ENCODE measurements at places on chromosomes 16 and 17.

GRCh38 chr16:633336-634050 lies 2.6 kb downstream of the METTL26 start:
- DNase-seq, result no peak

DNA sequence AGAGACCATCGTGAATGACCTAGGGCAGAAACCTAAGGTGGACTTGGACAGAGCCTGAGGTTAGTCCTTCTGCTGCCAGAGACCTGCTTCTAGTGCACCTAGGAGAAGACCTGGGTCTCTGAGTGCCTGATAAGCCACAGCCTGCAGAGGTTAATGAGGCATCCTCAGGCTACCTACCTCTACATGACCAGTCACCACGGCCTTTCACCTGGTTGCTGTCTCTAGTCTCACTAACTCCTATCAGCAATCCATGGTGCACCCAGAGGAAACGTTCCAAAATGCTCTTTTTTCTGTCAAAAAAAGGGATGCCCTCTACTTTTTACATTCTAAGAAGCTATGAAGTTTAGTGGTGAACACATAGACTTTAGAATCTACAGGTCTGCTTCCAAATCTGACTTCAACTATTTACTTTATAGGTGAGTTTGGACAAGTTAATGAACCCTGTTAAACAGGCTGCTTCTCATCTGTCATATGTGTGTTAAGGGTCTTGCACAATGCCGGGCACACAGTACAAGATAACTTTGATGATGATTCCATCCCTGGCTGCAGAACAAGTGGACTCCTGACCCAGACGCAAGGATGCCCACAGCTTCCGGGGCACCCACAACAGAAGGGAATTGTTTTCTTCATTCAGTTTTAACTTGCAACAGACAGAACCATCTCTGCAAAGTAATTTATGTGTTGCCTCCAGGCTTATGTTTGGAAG lies 469.9 kb upstream of the CDH5 start:
- DNase-seq, result no peak

DNA sequence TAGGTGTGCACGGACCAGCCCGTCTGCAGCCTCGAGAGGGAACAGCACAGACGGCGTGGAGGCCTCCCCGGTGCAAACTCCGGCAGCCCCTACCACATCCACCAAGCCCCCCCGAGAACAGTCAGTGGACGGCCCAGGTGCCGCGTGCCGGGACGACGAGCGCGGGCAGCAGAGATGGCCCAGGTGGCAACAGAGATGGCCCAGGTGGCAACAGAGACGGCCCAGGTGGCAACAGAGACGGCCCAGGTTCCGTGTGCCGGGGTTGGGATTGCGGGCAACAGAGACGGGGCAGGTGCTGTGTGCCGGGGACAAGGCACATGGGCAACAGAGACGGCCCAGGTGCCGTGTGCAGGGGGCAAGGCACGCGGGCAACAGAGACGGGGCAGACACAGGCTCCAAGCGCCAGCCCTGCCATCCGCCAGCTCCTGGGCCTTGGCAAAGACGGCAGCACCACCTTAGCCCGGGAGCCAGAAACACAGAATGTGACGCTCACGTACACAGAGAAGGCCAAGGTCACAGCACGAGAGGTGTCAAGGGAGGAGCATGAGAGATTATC lies 31.1 kb downstream of the RPH3AL start:
- DNase-seq, result no peak

GRCh38 chr16:27771201-27771910 lies 221.4 kb downstream of the KATNIP start:
- no peak for DNase-seq

DNA sequence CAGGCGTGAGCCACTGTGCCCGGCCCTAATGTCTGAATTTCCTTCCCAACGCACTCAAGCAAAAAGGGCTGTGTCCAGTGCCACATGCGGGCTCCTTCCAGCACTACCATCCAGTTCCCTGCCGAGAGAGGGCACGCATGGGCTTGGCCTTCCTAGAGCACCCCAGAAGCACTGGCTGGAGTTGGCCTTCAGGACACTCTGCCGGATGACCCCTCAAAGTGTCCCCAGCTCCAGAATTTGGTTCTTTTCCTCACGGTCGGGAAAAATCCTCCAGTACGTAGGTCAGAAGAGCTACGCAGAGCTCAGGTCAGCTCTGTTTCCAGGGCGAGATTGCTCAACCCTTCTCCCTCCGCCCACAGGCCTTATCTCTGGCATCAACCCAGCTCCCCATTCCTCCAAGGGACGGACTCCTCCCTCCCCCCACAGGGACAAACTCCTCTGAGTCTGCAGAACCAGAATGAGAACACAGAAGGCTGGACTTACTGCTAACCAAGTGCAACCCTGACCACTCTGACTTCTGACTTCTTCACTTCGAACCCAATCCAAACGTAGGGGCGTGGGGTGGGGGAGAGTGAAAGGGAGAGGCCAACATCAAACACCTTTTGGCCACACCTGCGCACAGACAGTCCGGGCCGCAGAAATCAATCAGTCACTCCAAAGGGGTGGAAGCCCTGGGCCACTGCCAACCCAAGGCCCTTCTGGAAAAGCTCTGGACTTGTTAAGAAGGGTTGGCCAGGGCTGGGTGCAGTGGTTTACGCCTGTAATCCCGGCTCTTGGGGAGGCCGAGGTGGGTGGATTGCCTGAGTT lies 3.6 kb downstream of the CDC42EP4 start:
- DNase-seq, result peak; percentile 89

GRCh38 chr17:7511108-7511507 lies 26.9 kb downstream of the POLR2A start:
- DNase-seq, result no peak

GRCh38 chr17:72719578-72720493 lies 372.7 kb downstream of the SLC39A11 start:
- DNase-seq, result no peak

GRCh38 chr17:31908386-31908785 lies 6.9 kb upstream of the UTP6 start:
- DNase-seq, result no peak

GRCh38 chr17:57528058-57528451 lies 217.0 kb downstream of the CCDC182 start:
- no peak for DNase-seq

DNA sequence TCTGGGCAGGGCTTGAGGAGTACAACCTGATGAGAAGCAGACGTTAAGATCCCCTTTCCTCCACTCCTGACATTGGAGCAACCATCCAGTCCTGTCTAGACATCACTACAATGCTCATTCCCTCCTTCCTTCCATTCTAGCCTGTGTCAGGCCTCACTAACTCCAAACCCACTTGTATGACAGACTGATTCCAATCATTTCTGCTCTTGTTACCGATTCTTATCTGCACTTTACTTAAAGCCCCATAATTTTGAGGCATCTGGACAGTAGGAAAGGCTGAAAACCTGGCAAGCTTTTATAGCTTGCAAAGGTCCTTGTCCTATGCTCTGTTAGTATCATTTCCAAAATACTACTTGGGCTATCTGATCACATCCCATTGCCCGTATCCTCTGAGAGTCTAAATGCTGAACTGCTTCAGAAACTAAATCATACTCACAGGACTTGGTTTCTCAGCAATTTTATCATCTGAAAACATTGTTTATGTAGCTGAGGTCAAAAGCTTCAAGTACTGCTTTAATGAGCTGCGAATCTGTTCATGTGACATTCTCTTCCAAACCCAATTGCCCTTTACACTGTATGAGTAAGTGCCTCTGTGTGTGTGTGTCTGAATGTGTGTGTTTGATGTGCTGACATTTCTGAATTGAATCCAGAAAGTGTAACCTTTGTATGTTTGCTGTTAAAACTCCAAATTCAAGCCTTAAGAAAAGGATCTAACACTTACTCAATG lies 57.2 kb upstream of the CACNG3 start:
- no peak for DNase-seq

- DNase-seq, result peak; percentile 67
Observed at GRCh38 chr16:67444259-67445125, 13.6 kb downstream of the HSD11B2 start.

- DNase-seq, result no peak
Observed at GRCh38 chr16:16084874-16085273, 135.5 kb downstream of the ABCC1 start.

GRCh38 chr16:8665529-8665928 lies 8.9 kb upstream of the ABAT start:
- no peak for DNase-seq

GRCh38 chr17:10798332-10798749 lies 5.6 kb downstream of the TMEM238L start:
- no peak for DNase-seq

DNA sequence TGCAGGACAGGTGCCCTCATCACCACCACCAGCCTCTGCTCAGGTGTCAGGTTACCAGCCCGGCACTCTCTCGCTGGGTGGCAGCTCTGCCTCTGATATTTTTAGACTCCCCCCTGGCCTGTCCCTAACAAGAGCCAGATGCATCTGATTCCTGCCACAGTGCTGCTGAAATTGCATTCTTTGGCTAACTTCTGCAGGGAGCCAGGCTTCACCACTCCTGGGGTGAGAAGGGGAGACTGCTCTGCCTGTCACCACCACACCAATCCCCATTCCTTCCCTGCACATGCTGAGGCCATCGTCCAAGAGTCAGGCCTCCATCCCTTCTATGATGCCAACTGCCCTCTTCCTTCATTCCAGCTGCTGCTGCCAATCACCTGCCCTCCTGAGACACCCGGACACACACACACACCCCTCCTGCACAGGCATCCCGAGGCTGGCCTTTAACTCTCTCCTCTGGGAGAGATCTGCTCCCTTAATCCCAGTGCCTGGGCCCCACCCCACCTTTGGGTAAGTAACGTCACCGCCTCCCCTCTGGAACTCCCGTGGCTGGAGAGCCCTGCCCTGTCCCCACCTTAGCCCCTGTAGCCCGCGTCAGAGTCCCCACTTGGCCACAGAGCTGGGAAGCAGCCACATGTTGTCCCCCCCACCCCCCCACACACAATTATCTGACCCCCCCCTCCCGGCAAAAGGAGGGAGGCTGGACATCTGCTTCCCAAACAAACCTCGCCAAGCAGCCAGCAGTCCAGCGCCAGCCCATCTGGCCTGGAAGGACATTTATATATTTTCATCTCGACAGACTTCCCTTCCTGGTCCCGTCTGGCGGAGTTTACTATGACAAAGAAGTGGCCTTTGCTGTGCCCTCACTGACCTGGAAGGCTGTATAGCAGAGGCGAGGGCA lies 2.8 kb downstream of the EMP2 start:
- DNase-seq, result no peak

DNA sequence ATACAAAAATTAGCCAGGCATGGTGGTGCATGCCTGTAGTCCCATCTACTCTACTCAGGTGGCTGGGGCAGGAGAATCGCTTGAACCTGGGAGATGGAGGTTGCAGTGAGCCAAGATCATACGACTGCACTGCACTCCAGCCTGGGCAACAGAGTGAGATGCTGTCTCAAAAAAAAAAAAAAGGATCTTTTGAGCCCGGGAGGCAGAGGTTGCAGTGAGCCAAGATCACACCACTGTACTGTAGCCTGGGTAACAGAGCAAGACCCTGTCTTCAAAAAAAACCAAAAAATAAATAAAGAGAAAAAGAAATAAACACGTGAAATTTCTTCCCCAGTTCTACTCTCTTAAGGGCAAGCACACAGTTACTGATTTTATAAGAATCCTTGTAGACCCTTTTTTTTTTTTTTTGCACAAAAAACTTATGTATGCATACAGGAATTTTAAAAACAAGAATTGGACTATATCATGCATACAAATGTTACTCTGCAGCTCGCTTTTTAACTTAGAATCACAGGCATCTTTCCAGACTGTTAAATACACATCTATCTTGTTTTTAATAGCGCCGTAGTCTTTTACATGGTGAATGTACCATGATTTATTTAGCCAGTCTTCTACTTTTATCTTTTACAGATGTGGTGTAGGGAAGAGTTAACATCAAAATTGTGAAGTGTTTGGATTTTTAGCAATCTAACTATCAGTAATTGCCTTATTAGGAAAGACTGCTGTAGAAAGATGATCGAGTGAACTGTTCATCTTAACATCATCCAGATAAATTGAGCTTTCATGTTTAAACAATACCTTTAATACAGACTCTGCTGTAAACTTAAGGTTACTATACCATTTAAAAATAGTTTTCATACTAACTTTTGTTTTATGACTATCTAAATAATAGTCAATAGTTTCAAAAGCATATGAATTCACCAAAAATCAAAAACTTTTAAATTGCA lies 14.6 kb downstream of the CDH3 start:
- DNase-seq, result no peak

- no peak for DNase-seq
Observed at GRCh38 chr16:70370924-70371323, 24.2 kb downstream of the DDX19A start.

GRCh38 chr16:54203851-54204505 lies 82.6 kb downstream of the IRX3 start:
- no peak for DNase-seq

- no peak for DNase-seq
Observed at GRCh38 chr17:63679214-63679613, 20.7 kb downstream of the LIMD2 start.

DNA sequence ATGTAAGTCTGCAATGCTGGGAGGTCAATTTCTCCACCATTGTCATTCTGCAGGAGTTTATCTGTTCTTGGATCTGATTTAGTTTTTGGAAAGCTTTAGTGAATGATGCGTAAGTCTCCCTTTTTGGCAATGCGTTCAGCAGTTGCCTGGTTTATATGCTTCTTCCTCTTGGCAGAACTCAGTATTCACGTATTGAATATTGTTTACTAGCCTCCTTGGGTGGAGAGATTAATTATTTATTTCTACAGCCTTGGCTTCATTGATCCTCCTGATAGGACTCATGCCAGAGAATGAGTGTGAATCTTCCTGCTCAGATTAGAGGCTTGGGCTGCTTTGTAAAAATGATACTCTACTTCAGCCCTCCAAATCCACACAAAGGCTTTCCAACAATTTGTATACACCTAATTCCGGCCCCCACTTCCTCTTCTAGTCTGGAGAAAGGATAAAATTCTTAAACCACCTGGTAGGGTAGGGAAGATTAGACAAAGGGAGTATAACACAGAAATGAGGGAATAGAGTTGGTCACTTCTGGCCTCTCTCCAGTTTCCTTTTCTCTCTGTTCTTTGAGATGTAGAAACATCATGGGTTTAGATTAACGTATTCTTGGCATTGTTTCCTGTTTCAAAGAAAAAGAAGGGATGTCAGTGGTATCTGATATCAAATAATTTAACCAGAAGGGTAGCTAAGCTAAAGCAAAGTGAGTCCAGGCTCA lies 929.8 kb downstream of the KCNJ2 start:
- DNase-seq, result no peak

GRCh38 chr16:3431779-3432219 lies 11.5 kb downstream of the ZNF597 start:
- peak; percentile 48 for DNase-seq

DNA sequence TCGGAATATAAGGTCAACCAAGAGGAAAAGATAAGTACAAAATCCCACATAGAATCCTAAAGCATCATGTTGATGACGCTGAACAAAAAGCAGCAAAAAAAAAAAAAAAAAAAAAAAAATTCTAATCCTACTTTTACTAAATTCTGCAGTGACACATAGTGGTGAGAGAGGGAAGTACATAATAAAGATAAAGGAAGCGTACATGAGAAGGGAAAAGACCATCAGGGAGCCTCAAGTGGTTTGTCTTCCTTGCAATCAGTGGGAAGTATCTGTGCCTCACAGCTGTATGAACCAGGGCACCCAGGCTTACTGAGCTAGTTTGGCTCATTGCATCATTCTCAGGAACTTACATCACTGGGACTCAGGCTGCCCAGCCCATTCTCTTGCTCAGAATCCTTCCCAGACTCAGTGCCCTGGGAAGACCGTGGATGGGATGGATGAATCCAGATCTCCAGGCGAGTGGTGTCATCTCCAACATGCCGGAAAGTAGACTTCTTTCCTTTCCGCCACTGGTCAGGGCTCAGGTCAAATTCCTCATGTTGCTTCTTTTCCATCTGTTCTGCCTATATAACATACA lies 21.2 kb downstream of the SMG6 start:
- peak; percentile 63 for DNase-seq

GRCh38 chr17:68102318-68102758 lies 66.8 kb downstream of the KPNA2 start:
- peak; percentile 18 for DNase-seq

Measured in kidney tubule cell (primary cell).